ENCODE measurements at places on chromosomes 1 and 21.

DNA sequence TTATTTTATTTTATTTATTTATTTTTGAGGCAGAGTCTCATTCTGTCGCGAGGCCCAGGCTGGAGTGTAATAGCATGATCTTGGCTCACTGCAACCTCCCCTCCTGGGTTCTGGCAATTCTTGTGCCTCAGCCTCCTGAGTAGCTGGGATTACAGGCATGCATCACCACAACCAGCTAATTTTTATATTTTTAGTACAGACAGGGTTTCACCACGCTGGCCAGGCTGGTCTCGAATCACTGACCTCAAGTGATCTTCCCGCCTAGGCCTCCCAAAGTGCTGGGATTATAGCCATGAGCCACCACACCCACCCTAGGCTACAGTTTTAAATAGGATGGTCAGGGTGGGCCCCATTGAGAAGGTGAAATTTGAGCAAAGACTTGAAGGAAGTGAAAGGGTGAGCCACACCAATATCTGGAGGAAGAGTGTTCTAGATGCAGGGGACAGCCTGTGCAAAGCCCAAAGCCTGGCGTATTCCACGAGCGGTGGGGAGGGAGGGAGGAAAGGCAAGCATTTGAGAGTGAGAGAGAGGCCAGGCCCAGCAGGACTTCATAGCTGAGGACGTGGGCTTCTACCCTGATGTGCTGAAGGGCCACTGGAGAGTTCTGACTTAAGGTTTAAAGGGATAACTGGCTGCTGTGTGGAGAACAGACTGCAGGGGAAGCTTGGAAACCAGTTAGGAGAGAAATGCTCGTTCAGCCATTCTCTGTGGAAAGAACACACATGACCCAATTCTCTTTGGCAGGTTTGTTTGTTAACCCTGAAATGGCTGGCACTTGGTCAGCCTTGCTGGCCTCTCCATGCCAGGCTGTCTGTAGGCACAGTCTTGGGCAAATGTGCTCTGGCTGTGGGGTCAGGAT is 62.6 kb upstream of the FAM20B start:
- DNase-seq, result no peak

- DNase-seq, result no peak
Measured at GRCh38 chr1:61012341-61012761, 70.0 kb upstream of the NFIA start.

- no peak for DNase-seq
Measured at GRCh38 chr1:209789245-209789644, 4.9 kb upstream of the C1orf74 start.

- DNase-seq, result no peak
Measured at GRCh38 chr21:45085700-45086099, 11.3 kb downstream of the ADARB1 start.

DNA sequence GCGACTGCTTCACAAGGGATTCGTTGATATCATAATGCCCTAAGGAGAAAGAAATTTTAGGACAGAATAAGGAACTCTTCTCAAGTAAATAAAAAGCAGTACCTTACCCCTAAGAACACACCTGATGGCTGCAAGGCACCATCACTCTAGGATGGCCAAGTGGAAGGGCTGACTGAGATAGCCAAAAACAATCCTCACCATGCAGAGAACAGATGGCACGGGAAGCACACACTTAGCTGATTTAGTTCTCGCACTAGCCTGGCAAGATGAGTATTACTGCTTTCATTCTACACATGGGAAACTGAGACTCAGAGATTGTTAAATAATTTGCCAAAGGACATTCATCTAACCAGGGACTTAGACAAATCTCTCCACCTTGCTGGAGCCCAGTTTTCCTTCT is 43.8 kb downstream of the STPG1 start:
- DNase-seq, result no peak

DNA sequence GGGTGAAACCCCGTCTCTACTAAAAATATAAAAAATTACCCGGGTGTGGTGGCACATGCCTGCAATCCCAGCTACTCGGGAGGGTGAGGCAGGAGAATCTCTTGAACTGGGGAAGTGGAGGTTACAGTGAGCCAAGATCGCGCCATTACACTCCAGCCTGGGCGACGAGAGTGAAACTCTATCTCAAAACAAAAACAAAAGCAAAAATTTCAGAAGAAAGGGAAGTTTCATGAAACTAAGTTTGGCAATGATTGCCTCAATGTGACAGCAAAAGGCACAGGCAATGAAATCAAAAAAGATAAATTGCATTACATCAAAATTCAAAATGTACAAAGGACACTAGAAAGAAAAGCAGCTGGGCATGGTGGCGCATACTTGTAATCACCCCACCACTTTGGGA is 40.1 kb downstream of the BTF3L4 start:
- no peak for DNase-seq

- no peak for DNase-seq
Measured at GRCh38 chr1:42334240-42335049, 590 bp downstream of the FOXJ3 start.

DNA sequence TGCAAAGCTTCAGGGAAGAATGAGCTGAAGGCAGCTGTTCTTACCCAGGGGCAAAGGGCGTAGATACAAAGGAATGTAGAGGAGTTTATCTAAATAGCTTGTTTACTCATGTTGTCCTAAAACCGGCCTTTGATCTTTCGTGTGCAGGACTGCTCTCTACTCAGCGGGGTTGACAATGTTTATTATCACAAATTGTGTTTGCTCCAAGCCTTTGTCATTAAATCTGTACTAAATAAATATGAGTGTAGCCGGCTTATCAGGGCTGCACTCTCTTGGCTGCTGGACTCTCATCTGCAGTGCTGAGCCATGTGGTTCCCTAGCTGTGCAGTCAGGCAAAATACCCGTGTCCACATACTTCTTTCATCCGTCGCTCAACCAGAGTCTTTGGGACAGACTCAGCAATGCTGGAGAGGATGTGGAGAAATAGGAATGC is 199.0 kb downstream of the LBR start:
- DNase-seq, result no peak

- no peak for DNase-seq
Measured at GRCh38 chr1:59520827-59521418, 224.0 kb downstream of the FGGY start.

GRCh38 chr1:22691031-22691753 is 19.4 kb upstream of the EPHB2 start:
- DNase-seq, result no peak

GRCh38 chr1:117675907-117676430 is 70.1 kb downstream of the TENT5C start:
- DNase-seq, result no peak

DNA sequence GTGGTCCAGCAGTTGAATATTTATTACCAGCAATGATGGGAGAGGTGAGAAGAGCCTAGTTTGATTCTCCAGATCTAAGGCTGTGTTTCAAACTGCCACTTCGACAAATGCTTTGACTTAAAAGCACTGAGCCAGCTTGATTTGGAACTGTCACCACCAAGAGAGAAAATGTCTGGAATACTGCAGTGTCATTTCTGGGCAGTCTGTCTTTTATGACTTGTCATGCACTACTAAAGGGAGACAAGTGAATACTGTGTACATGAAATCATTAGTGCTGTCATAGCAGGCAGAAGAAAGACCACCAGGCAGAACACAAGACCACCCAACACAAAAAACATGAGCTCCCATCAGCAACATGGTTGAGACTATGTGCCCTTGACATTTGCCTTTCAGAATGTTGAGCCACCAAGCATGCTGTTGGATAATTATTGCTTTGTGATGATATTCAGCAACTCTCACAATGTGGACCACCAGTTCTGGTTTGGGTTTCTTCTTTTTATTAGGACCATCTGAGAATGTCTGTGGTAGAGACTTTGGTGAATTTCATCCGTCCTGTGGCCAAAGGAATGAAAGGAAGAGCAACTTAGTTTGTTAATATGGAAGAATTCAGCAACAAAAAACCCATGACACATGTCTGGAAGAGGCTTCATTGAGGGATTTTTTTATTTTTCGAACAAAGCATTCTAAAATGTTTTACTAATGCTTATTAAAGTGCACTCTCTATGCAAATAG is 125.8 kb downstream of the NTMT2 start:
- DNase-seq, result no peak

DNA sequence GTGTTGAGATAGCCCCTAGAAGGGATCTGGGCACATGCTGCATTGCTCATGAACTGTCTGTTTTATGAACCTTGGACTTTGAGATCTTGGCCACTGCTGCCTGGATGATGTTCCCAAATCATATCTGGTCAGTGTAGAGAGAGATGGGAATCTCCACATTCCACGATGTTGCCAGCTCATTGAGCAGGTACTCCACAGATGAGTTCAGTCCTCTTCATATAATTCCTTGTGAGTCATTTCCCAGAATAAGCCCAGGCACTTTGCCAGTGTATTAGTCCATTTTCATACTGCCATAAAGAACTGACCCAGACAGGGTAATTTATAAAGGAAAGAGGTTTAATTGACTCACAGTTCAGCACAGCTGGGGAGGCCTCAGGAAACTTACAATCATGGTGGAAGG is 254.0 kb upstream of the RUNX1 start:
- DNase-seq, result no peak

DNA sequence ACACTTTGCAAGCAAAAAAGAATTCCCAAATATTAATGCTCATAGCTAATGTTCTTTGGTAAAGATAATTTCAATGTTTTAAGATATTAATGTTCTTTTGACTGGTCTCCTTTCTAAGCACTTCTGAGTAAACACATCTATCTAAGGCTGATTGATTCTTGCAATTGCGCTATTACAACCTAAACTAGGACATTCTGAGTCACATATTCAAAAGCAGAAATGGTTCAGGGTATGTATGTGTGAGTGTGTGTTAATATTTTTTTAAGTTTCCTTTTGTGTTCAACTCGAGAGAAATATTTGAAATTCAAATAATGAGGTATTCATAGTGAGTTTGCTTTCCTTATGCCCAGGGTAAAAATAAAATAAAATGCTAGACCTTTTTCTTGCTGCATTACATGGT is 203.6 kb upstream of the GRIK3 start:
- no peak for DNase-seq

- no peak for DNase-seq
Measured at GRCh38 chr1:62335656-62336055, 16.4 kb upstream of the KANK4 start.

GRCh38 chr1:223123011-223123610 is 19.9 kb downstream of the TLR5 start:
- no peak for DNase-seq

- no peak for DNase-seq
Measured at GRCh38 chr21:36466061-36466511, 13.8 kb downstream of the CLDN14 start.

- no peak for DNase-seq
Measured at GRCh38 chr1:207251066-207251465, 70.4 kb upstream of the CD55 start.

DNA sequence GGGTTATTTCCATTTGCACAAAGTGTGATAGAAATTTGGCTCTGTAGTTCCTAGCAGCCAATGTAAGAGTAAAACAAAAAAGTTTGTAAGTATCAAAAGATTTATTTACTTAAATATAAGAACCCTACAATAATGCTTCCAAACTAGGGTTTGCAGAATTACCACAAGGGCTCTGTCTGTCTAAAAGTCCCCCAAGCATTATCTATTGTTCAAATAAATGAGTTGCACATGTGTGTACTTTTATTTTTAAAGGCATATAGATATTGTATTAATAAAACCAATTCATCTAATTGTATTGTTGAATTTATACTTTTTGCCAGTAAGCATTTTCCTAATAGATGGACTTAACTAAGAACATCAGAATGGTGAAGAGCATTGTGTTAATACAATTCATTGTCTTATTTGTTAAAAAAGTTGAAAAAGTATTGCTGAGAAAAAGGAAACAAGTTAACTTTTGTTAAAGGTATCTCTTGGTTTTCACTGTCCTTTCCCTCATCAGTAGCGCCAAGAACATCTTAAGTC is 863 bp upstream of the PTPRC start:
- DNase-seq, result no peak

DNA sequence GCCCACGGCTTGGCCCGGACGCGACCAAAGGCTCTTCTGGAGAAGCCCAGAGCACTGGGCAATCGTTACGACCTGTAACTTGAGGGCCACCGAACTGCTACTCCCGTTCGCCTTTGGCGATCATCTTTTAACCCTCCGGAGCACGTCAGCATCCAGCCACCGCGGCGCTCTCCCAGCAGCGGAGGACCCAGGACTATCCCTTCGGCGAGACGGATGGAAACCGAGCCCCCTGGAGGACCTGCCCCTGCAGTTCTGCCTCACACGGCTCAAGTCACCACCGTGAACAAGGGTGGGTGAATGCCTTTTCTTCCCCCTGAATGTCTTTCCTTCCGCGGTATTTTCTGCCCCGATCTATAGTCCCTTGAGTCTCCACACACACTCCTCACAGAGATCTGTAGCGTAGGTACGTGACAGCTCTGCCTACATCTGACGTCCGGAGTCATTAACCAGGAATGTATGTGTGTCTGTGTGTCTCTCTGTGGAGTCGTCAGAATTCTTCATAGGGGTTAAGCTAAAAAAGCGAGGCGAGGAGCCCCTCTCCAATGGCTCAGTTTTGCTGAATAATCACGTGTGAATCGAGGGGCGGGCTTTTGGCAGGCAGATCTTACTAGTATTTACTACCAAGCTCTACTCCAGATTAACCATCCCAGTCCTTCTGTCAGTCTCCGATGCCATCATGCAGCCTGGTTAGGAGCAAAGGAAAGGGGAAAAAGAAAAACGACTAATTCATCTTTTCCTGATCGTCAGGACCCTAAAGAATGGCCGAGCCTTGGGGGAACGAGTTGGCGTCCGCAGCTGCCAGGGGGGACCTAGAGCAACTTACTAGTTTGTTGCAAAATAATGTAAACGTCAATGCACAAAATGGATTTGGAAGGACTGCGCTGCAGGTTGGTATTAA is at the start of gene CDKN2C:
TSS of gene CDKN2C (plus strand) at position 635 of the 898 bp plus-strand sequence. CDS start at position 759, 124 bp downstream.
- DNase-seq, result no peak

DNA sequence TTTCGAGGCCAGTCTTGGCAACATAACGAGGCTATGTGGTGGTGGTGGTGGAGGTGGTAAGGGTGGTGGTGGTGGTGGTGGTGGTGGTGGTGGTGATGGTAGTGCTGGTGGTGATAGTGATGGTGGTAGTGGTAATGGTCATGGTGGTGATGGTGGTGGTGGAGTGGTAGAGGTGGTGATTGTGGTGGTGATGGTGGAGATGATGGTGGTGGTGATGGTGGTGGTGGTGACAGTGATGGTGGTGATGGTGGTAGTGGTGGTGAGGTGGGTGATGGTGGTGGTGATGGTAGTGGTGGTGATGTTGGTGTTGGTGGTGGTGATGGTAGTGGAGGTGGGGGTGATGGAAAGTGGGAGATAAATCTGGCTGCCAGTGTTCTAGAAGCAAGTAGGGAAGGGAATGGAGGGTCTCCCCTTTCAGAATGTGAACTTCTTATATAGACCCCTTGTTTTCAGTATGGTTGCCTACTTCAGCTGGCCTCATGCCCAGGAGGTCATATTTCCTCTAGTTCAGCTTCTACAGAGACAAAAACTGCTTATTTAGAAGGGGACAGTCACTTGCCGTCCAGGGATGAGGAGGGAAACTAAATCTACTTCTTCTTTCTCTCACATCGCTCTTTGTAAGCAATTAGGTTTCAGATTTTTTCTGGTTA is 27.5 kb downstream of the SH3BGR start:
- no peak for DNase-seq

- no peak for DNase-seq
Measured at GRCh38 chr1:91148641-91149069, 126.8 kb upstream of the ZNF644 start.

GRCh38 chr1:152112101-152112884 is 3.0 kb downstream of the TCHH start:
- no peak for DNase-seq

GRCh38 chr1:21933397-21934248 is 3.5 kb downstream of the HSPG2 start:
- DNase-seq, result no peak
